ENCODE measurements at places on chromosomes 1 and 21. TPM values are rescaled to one million over a fixed set of nuclear protein-coding genes. Genes with fewer than 3 reads are reported as not detected.

- no peak for DNase-seq
These were observed 229.5 kb upstream of the VAMP3 start for GRCh38 chr1:7541629-7542028.

DNA sequence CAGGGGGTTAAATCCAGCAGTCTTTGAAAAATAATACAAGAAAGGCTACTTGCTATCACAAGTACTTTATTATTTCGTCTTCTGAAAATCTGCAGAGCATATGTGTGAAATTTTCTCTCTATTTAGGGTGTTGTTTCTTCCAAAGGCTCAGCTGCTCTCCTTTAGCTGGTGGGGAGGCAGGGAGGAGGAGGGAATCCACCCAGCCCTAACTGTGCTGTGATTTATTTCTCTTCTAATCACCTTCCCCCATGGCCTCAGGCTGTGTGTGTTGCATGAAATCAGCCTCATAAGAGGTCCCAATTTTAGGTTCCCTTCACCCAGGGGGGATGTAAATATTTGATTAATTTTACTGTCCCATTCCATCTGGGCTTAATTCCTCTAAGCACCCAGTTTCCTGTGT is 77.6 kb upstream of the PGBD5 start:
- DNase-seq: no peak

DNA sequence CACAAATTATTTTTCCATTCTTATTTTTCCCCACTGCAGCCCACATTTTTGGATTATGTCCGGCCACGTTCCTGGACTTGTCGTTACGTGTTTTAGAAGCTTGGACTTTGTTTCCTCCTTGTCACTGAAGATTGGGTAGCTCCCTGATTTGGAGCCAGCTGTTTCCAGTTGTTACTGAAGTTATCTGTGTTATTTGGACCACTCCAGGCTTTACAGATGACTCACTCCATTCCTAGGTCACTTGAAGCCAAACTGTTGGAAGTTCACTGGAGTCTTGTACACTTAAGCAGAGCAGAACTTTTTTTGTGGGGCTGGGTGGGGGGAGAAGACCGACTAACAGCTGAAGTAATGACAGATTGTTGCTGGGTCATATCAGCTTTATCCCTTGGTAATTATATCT is 12.2 kb upstream of the AXDND1 start:
- no peak for DNase-seq

DNA sequence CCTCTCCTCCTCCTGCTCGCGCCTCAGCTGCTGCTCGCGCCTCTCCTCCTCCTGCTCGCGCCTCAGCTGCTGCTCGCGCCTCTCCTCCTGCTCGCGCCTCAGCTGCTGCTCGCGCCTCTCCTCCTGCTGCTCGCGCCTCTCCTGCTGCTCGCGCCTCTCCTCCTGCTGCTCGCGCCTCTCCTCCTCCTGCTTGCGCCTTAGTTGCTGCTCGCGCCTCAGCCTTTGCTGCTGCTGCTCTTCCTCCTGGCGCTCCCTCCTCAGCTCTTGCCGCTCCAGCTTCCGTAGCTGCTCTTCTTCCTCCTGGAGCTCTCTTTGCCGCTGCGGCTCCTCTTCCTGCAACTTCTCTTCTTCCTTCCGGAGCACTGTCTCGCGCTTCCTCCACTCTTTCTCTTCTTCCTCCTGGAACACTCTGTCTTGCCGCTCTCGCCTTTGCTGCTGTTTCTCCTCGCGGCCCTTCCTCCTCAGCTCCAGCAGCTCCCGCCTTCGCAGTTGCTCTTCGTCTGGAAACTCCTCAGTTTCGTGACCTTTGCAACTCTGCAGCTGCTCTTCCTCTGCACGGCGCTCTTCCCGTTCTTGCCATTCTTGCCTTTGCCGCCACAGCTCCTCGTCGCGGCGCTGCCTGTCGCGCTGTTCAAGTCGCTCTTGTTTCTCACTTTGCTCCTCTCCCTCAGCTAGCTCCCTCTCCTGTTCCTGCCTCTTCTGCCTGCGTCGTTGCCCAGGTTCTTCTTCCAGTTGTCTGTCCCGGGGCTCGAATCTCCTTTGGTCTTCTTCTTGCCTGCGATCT is 3.0 kb downstream of the TCHH start:
- DNase-seq: peak; percentile 43

C1QTNF12 gene
- total RNA-seq: 2.2 TPM

DNA sequence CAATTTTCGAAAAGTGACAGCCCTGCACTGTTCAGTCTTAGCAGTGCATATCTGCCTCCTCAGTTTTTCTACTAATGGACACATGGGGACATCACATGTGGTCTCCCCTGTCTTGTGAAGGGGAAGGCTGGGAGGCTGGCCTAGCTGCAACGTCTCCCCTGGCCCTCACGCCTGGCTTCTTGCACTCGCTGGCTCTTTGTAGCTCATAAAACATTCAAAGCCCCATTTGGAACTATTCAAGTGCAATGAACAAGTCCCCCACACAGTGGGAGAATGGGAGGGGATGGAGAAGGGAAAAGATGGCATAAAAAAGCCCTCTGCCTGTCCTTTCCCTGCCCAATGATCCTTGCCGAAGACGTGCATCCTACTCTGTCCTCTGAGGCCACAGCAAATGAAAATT is 73.6 kb downstream of the PGBD5 start:
- no peak for DNase-seq

- no peak for DNase-seq
These were observed 48.7 kb downstream of the SMYD2 start for GRCh38 chr1:214329470-214330220.

GRCh38 chr1:59446257-59446901 is 149.5 kb downstream of the FGGY start:
- no peak for DNase-seq

DNA sequence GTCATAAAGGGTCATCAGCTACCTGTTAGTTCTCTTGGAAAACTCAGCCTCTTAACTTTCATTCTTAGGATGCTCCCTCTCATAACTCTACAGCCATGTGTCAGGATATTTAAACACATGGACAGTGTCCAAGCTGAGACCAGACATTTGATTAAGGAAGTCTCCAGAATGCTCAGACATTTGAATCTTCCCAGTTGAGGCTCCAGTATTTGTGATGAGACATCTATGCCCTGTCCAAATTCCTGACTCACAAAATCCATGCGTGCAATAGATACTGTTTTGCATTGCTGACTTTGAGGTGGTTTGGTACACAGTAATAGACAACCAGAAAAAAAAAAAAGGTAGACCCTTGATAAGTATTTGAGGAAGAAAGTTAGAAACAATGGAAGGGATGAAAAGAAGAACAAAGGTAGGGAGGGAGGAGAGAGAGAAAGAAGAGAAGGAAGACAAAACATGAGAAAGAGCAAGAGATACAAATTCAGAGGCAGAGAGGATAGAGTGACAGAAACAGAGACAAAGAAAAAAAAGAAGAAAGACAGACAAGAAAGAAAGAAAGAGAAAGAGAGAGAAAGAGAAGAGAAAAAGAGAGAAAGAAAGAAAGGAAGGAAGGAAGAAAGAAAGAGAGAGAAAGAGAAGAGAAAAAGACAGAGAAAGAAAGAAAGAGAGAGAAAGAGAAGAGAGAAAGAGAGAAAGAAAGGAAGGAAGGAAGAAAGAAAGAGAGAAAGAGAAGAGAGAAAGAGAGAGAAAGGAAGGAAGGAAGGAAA is 275.5 kb upstream of the PRMT6 start:
- DNase-seq: no peak
